ENCODE measurements at places on chromosomes 4 and X.
A peak's percentile ranks its signal among the peaks of the same experiment; 100 is the strongest.

DNA sequence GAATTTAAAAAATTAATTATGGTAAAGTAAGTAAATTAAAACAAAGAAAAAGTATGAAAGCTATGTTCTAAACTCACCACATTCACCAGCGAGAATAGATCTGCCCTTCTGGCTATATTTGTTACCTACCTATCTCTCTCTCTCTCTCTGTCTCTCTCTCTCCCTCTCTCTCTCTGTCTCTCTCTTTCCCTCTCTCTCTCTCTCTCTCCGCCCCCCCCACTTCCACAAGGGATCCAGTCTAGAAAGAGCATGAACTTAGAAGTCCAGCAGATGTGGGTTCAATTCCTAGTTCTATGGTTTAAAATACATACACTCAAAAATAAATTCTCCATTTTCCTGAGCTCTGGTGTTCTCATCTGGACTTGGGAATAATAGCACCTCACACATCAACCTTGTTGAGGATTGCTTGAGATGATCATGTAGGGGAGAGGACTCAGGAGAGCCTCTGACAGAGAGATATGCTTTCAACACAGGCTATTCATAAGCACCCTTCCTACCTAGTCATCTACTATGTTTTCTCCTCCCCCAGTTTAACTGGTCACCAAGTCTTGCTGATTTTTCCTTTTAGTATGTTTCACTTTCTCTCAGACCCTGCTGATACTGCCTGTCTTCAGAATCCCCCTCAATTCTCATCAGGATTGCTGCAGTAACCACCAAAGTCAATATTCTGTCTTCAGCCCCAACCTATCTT, 64.7 kb downstream of the SLC7A11 start:
- DNase-seq: no peak

DNA sequence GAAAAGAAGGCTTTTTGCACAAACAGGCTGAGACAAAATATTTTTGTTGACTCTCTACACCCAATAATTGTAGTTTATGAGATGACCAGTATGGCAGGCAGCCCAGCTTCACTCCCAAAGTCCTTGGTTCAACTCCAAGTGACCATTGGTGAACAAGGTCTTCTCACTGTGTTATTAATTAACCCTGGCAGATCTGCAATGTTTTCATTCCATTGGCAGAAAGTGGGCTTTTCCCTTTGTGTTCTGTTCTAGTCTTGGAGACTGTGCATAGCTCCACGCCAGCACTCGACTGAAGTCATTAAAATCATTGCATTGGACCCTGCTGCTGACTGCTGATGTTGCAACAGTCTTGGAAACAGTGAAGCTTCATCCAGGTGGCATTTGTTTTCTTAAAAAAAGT, 277.3 kb upstream of the HAND2 start:
- DNase-seq: no peak

- no peak for DNase-seq
Measured at GRCh38 chrX:139949703-139950102, 15.6 kb downstream of the CXorf66 start.

DNA sequence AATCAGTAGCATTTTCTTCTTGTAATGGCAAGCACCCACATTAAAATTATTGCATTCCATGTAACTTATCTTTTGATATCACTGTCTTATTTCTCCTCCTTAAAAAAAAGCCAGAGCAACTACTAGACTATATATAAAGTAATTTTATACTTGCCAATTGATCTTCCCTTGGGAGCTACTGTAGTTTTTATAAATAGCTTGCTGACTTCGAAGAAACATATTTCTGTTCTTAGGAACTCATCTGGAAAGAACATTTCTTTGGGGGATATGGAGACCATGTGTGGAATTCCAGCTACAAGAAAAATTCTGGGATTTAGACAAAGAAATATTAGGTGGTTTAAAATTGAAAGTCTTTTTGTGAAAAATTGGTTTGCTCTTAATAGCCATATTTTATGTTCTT, 94.9 kb downstream of the BMPR1B start:
- no peak for DNase-seq

- peak; percentile 42 for DNase-seq
Measured at GRCh38 chrX:109281483-109282275, 200.2 kb downstream of the GUCY2F start.

DNA sequence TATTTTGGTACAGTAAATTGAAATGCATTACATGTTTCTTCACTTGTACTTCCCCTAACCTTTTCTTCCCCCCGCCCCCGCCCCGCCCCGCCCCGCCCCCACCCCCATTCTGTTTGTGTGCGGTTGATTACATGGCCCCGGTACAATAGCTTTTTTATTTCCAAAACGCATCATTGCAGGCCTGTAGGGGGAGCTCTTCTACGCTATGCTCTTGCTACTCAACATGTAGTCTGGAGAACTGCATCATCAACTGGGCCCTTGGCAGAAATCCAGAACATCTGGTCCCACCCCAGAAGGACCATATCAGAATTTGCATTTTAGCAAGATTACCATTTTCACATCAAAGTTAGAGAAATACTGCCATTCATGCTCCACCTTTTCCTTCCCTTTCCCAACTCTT, 333.3 kb upstream of the DDX53 start:
- DNase-seq: no peak

DNA sequence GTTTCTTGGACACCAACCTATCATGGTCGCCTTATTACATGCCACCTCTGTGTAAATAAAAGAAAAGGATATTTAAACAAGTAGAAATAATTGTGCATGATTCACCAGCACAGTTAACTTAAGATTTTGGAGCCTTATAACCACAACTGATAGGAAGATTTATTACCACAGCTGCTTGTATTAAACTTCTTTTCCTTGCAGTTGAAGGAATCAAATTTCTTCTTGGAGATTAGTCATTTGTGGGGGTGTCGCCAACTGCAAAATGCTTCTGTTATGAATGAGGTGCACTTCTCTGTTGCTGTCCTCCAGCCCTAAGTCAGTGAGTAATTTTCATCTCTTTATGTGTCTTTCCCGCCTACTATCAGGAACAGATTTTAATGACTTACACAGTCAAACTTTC, 73.3 kb downstream of the OR13H1 start:
- no peak for DNase-seq

- no peak for DNase-seq
Measured at GRCh38 chrX:84865113-84865512, 138.6 kb upstream of the APOOL start.

GRCh38 chr4:172683021-172683420, 485.6 kb upstream of the GALNT7 start:
- no peak for DNase-seq

DNA sequence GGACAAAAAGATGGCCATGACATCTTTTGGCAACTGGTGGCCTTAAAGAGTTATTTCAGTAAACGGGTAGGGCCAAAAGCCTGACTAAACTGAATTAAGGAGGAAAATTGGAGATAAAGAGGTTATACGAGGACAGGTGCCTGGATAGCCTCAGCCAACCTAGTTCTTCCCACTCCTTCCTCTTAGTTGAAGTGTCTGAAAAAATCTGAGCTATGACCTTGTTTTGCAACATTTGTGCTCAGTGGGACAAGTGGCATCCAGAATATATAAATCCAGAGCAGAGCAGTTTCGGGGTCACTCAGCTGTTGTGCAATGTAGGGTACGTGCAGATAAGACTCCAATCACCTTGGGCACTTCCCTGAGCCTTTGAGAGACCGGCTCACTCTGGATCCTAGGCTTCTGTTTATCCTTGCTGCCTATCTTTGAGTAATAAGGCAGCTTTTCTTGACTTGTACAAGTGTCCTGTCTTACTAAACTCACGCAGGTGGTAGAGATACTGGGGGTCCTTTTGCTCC, 50.2 kb upstream of the MORC4 start:
- DNase-seq: no peak

- no peak for DNase-seq
Measured at GRCh38 chr4:14222377-14223029, 595.0 kb upstream of the BOD1L1 start.

DNA sequence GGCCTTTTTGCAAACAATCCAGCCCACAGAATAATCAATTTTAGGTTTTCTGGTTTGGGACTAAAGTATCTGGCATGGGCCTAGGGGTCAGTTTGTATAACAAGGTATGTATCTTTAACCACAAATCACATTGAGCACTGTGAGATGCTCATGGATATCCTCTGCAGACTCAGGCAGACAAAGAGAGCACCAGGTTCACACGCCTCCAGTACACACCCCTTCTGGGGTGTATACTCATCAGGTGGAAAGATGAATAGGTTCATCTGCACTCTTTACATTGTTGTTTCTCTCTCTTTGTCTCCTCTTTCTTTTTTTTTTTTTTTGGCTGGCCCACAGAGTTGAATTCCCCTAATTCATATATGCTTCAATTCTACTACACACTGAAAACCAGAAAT, 21.1 kb downstream of the TEC start:
- no peak for DNase-seq

DNA sequence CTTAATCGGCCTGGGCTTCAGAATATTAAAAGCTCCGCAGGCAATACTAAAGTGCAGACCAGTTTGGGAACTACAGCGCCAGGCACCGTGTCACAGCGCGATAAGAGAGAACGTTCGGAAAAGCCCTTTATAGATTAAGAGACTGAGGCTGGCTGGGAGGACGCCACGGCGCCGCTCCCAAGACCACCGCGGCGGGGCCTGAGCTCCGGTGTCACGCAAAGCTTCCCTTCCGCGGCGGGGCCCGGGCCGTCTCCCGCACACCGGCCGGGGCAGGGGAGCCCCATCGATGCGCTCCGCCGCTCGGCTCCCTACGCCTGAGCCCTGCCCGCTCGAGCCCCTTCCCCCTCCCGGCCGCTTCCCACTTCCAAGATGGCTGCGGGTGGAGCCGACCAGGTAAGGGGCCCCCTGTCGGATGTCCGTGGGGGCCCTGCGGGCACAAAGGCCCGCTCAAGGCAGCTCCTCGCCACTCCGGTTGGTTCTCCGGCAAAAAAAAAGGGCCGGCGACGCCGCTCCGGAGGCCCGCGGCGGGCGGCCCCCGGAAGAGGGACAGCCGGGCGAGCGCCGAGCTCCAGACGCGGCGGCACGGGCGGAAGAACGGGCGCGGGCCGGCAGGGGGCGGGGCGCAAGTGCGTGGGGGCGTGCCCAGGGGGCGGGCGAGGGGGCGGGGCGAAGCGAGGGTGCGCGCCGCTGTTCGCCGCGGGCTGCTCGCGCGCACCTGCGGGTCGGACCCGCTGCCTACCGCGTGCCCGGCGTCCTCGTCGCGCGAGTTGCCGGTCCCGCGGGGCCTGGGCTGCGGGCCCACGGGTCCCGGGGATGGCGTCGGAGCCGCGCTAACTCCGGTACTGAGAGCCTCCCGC, at the start of gene TBC1D14:
Gene TBC1D14 (plus strand): TSS at position 714 of the 857 bp plus-strand sequence. CDS start 13,564 bp downstream, outside the sequence.
- DNase-seq: no peak

DNA sequence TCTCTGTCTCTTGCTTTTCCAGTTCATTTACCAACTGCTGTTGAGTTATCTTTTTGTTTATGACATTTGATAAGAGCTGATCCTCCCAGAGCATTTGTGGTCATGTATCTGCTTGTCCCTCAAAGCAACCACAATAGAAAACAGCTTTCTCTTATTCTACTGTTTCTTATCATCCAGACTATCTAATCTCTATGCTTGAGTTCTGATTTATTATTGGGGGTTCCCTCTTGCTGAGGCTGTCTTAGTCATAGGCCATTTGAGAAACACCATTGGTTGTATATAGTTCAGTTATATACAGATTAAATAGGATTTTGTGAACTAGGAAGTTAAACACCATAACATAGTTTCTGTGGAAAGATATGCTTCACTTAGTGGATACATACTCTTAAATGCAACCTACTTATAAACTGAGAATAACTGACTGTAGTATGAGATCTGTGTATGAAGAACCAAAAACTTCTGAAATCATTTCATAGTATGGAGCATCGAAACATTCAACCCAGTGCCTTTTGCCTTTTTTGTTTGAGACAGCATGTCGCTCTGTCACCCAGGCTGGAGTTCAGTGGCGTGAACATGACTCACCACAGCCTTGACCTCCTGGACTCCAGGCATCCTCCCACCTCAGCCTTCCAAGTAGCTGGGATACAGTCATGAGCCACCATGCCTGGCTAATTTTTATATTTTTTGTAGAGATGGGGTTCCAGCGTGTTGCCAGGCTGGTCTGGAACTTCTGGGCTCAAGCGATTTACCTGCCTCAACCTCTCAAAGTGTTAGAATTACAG, 75.8 kb downstream of the STIM2 start:
- DNase-seq: no peak

GRCh38 chr4:173991316-173991715, 292.2 kb downstream of the FBXO8 start:
- DNase-seq: no peak

All from glomerular endothelial cell (primary cell).